T-cell (primary cell): ENCODE measurements at places on chromosomes 2 and 18. TPM values are rescaled to one million over a fixed set of nuclear protein-coding genes. Genes with fewer than 3 reads are reported as not detected.
A peak's percentile ranks its signal among the peaks of the same experiment; 100 is the strongest.

DNA sequence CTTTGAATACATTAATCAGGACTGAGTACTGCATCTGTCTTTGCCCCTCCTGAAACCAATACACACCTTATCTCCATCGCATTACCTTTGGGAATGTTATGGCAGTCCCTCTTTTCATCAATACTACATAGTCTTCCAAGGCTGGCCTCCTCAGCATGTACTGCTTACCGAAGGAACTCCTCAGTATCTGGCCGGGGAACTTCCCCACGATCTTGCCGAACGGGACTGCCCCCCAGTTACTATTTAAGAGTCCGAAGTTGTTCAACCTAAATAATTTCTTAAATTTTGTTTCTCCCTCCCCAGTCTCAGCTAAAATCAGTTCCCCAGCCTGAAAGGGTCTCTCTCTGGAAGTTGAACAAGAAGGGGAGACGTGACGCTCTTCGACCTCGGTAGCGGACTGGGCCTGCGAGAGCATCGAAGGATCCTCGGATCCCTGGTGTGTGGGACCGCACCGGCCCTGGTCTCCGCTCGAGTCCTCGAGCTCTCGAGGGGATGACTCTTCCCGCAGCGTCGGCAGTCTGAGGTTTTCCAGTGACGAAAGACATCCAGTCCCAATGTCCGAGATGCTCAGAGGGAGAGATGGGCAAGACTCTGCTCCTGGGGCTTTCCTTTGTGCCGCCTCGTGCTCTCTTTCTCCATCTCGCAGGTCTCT is 489 bp downstream of the TRMT61B start:
- H3K4me1 ChIP-seq = peaks cover 17% of the 10 kb centered on the region
- H3K27me3 ChIP-seq = no peaks in the 10 kb centered on the region
- H3K36me3 ChIP-seq = no peaks in the 10 kb centered on the region
- peak overlapping the region; percentile 92 for H3K27ac ChIP-seq
- DNase-seq = peak; percentile 9

DNA sequence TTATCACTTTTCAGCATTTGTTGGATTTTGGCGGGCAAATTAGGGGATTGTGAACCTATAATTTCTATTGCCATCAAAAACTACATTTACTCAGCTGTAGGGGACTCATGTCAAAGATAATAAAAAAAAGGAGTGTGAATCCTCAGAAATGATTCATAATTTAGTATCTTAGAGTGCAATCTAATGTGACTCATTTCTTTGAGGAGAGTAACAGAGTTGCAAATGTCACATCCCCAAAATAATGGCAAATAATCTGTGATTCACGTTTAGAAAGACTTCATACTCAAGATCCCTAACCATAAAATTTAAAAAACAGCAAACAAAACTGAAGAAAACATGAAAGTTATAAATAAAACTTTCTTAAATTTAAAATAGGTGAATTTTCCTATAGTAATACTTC is 373.0 kb downstream of the CDH2 start:
- H3K4me1 ChIP-seq = no peaks in the 10 kb centered on the region
- H3K27ac ChIP-seq = no peak overlapping the region
- no peaks in the 10 kb centered on the region for H3K36me3 ChIP-seq
- no peak for DNase-seq
- H3K27me3 ChIP-seq = no peaks in the 10 kb centered on the region

DNA sequence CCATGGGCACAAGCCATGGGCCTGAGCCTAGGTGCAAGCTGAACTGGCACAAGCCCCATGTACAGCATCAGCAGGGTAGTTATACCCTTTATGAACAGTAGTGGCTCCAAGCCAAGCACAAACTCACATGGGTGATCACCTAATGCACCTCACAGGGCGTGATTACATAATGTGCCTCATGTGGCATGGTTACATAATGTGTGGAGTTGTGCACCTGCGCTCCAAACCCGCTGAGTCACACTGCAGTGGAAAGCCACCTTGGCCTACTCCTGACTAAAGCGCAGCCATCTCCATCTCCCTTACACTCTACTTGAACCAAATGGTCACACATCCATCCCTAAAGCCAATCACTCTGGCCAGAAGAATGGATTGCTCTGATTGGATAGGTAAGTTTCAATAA is 279.7 kb downstream of the MBD2 start:
- H3K27ac ChIP-seq = no peak overlapping the region
- no peaks in the 10 kb centered on the region for H3K36me3 ChIP-seq
- DNase-seq = no peak
- no peaks in the 10 kb centered on the region for H3K27me3 ChIP-seq
- no peaks in the 10 kb centered on the region for H3K4me1 ChIP-seq

DNA sequence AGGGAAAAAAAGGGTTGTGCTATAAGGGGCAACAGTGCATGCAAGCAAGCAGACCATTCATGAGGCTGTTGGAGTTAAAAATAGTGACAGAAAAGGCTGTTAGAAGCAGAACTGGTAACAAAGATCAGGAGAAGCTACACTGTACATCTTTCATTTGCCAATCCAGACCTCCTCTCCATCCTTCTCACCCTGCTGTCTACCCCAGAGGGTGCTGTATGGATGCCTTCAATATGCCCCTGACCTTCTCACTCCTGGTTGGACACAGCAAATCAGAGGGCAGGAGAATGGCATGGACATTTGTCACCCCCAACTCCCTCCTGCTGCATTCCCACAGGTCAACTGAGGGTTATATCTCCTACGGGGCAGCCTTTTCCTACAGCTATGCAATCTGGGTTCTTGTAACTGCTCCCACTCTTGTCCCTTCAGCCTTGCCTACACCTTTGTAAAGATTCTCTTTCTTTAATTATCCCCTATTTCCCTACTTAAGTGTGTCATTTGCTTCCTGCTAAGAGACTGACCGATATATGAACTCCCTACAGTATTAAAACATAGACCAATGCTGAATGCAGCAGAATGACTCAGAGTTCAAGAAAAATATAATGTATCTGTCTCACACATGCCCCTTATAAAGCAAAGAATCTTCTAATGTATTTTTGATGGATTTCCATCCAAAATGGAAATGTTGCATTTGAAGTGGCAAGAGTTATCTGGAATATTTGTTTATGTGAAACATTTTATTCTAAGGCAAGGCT is 169.2 kb upstream of the NCKAP5 start:
- DNase-seq = no peak
- H3K27me3 ChIP-seq = no peaks in the 10 kb centered on the region
- no peaks in the 10 kb centered on the region for H3K4me1 ChIP-seq
- no peak overlapping the region for H3K4me3 ChIP-seq
- H3K36me3 ChIP-seq = no peaks in the 10 kb centered on the region

GRCh38 chr18:9526458-9526857 is 51.1 kb downstream of the RALBP1 start:
- DNase-seq = no peak
- H3K36me3 ChIP-seq = peaks cover 69% of the 10 kb centered on the region
- H3K4me3 ChIP-seq = no peak overlapping the region
- no peak overlapping the region for H3K27ac ChIP-seq

Gene FKBP1B
- total RNA-seq = 1.5 TPM

Gene NOL4
- not detected for total RNA-seq

Gene ACADL
- total RNA-seq = not detected
